ENCODE measurements at places on chromosomes 7 and 10.
A peak's percentile ranks its signal among the peaks of the same experiment; 100 is the strongest.

DNA sequence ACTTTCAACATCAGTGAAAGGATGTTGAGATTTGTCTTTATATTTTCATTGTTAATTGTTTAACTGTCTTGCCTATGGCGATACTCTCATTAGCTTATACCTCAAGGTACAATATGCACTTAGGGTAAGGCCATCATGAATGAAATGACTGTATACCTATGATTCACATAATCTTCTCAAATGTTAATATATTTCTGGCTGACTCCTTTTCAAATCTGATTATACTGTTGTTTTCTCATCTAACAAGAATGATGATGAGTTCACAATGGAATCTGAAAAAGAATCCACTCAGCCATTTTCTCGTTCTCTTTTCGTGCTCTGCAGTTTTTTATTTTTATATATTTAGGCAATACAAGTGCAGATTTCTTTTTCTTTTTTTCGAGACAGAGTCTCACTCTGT, 159.1 kb downstream of the ARHGAP12 start:
- DNase-seq = no peak

GRCh38 chr7:18667466-18667865, 171.9 kb downstream of the HDAC9 start:
- DNase-seq = no peak

- DNase-seq = no peak
Measured at GRCh38 chr7:140909476-140910161, 15.1 kb downstream of the BRAF start.

- no peak for DNase-seq
Measured at GRCh38 chr10:61839916-61840315, 61.6 kb upstream of the ARID5B start.

- DNase-seq = peak; percentile 76
Measured at GRCh38 chr10:97332591-97333350, 1.8 kb downstream of the FRAT2 start.

DNA sequence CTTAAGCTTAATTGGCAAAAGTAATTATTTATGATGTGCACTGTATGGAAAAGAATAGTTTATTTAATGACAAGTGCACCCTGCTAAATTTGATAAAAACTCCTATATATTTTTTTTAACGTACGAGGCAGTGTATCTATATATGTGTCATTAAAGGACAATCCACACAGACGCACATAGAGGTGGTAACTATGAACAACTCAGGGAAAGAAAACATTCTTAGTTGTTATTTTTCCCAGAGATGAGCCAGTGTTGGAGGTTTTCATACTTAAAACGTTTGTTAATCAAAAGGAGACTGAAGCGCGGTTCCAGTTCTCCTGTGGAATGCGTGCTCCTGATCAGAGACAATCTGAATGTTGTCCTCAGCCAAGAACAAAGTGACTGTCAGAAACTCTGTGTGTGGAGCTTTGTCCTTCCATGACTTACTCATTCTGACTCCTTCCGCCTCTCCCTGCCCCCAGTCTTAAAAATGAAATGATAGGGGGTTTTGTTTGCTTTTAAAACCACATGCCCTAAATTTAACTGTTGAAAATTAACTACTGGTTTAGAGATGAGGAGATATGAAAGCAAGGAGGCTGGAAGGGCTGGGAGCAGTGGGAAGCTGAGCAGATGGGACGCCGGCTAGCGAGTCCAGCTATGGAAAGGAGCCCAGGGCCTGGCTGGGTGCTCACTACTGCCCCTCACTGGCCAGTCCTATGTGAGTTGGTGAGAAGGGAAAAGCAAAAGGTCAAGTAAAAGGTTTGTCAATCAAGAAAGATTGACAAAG, 99.6 kb downstream of the SVIL start:
- DNase-seq = peak; percentile 69

GRCh38 chr10:69472544-69472943, 21.3 kb downstream of the TSPAN15 start:
- no peak for DNase-seq

- DNase-seq = no peak
Measured at GRCh38 chr7:90686146-90686545, 90.0 kb downstream of the CDK14 start.

DNA sequence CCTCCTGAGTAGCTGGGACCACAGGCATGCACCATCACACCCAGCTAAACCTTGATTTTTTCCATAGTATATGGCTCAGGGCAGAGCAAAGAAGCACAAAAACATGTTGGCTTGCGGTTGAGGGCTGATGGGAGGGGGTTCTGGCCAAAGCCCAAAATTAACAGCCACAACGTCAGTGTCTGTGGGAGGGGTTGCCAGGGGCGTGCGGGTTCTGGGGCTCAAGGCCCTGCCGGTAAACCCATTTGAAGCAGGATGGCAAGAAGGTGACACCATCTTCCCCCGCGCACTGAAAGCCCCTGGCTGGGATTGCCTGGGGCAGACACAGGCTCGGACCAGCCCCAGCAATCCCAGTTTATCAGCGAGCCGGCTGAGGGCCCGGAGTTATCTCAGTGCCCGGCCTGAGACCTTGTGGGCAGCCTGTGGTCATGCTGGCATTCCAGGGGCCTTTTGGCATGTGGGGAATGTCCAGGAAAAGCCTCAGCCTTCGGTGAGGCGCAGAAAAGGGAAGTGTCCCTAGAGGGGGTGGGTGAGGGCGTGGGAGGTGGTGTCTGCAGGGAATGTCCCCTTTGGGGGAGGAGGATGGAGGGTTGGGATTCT, 167.7 kb upstream of the TNRC18 start:
- no peak for DNase-seq
